ENCODE measurements at places on chromosomes 6 and 20. TPM values are rescaled to one million over a fixed set of nuclear protein-coding genes. Genes with fewer than 3 reads are reported as not detected.

XKR7 gene
- not detected for total RNA-seq

PRDM1 gene
- 52.3 TPM for total RNA-seq

GRCh38 chr20:4022386-4023286, 7.3 kb upstream of the RNF24 start:
- H3K36me3 ChIP-seq: no peaks in the 10 kb centered on the region
- peaks cover 10% of the 10 kb centered on the region for H3K4me1 ChIP-seq
- no peak overlapping the region for H3K27ac ChIP-seq
- no peak for DNase-seq
- no peak overlapping the region for H3K4me3 ChIP-seq

TP53INP2 gene
- total RNA-seq: 4.8 TPM

GRCh38 chr6:157625764-157626163, 197.3 kb upstream of the SNX9 start:
- no peak for DNase-seq
- H3K4me1 ChIP-seq: peaks cover 5% of the 10 kb centered on the region
- H3K4me3 ChIP-seq: no peak overlapping the region
- H3K27me3 ChIP-seq: peaks cover 5% of the 10 kb centered on the region

- no peak for DNase-seq
- no peaks in the 10 kb centered on the region for H3K36me3 ChIP-seq
- H3K4me1 ChIP-seq: no peaks in the 10 kb centered on the region
- H3K4me3 ChIP-seq: no peak overlapping the region
- no peak overlapping the region for H3K27ac ChIP-seq
- peaks cover 10% of the 10 kb centered on the region for H3K27me3 ChIP-seq
Measured at GRCh38 chr6:6026513-6027205, 19.9 kb upstream of the NRN1 start.

BANF2 gene
- not detected for total RNA-seq

DNA sequence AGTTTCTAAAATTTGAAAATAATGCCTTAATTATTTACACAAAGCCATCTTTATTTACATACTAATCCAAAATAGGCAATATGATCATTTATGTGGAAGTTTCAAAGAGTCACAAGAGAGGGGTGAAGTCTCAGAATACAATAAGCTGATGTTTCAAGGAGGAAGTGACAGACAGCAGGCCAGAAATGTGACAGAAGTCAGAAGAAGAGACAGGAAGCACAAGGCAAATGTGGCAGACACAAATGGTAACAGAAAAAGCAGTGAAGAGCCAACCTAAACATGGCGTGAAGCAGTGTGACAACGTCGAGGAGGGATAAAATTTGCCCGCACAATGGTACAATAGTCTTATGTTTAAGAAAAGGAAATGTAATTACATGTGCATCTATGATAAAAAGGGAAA, 59.8 kb downstream of the SHPRH start:
- no peak for DNase-seq
- H3K4me1 ChIP-seq: peaks cover 6% of the 10 kb centered on the region
- H3K4me3 ChIP-seq: no peak overlapping the region
- no peaks in the 10 kb centered on the region for H3K27me3 ChIP-seq
- peak overlapping the region; percentile 10 for H3K27ac ChIP-seq
- peaks cover 39% of the 10 kb centered on the region for H3K36me3 ChIP-seq

GRCh38 chr6:168606722-168607121, 165.7 kb downstream of the SMOC2 start:
- no peak overlapping the region for H3K4me3 ChIP-seq
- H3K36me3 ChIP-seq: no peaks in the 10 kb centered on the region
- no peaks in the 10 kb centered on the region for H3K27me3 ChIP-seq

CUL9 gene
- total RNA-seq: 34.3 TPM

DNA sequence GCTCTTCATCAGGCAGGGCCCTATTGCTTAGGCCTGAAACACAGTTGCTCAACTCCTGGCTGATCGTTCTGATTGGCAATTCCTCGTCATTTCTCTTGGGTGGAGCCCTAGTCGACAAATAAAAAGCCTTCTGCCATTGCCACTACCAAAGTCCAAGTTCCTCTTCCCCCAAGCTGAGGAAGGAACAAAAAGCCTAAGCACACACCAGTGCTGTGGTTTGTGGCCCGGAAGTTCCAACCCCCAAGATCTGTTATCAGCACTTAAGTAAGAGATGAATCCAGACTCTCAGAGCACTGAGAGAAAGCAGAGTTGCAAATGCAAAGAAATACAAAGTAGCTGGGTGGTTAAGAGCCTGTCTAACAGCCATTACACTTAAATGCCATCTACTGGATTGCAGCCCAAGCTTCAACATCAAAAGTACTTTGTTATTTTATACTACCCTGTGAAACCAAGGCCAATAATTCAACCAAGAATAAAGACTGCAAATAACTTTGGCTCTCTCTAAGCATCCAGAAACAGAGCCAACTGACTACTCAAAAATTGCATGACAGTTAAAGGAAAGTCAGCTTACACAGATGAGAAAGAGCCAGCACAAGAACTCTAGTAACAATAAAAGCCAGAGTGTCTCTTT, 1024.0 kb downstream of the GRIK2 start:
- no peak overlapping the region for H3K4me3 ChIP-seq
- no peak overlapping the region for H3K27ac ChIP-seq
- H3K4me1 ChIP-seq: no peaks in the 10 kb centered on the region
- H3K27me3 ChIP-seq: no peaks in the 10 kb centered on the region

Data from activated T-helper 2 cell treated with anti-CD3 and anti-CD28 coated beads, Interferon-gamma antibody, Interleukin-2, Interleukin-4, amounts not matched to agents 10 μg/mL and 5 μg/mL and 100 μg/mL, durations not matched to agents 14 hours and 24 hours and 36 hours (primary cell).